Hepatocyte (in vitro differentiated cells): ENCODE measurements at places on chromosomes 2 and 18. TPM values are rescaled to one million over a fixed set of nuclear protein-coding genes. Genes with fewer than 3 reads are reported as not detected.
A peak's percentile ranks its signal among the peaks of the same experiment; 100 is the strongest.

GRCh38 chr18:23994361-23994902 lies 20.1 kb upstream of the TTC39C start:
- no peaks in the 10 kb centered on the region for H3K36me3 ChIP-seq
- H3K4me1 ChIP-seq, result peaks cover 4% of the 10 kb centered on the region
- no peaks in the 10 kb centered on the region for H3K27me3 ChIP-seq
- peak; percentile 73 for DNase-seq
- H3K4me3 ChIP-seq, result no peak overlapping the region

DNA sequence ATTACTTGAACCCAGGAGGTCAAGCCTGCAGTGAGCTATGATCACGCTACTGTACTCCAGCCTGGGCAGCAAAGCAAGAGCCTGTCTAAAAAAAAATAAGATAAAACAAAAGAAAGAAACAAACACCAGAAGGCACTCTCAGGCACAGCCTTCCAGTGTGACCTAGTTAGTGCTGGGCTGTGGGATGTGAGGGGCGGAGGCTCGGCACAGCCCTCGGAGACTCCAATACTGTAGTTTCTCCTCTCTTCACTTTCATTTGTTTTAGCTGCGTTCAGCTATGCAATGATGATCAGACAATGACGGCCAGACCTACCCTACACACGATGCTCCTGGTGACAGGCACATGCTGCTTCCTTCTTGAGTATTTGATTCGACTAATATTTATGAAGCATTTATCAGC lies 127.7 kb downstream of the SOCS6 start:
- H3K36me3 ChIP-seq, result no peaks in the 10 kb centered on the region
- H3K4me3 ChIP-seq, result no peak overlapping the region
- peaks cover 16% of the 10 kb centered on the region for H3K4me1 ChIP-seq
- H3K27ac ChIP-seq, result no peak overlapping the region
- no peak for DNase-seq
- no peaks in the 10 kb centered on the region for H3K27me3 ChIP-seq

GRCh38 chr2:234411793-234412192 lies 85.1 kb downstream of the ARL4C start:
- H3K4me3 ChIP-seq, result no peak overlapping the region
- H3K36me3 ChIP-seq, result no peaks in the 10 kb centered on the region
- H3K4me1 ChIP-seq, result no peaks in the 10 kb centered on the region
- DNase-seq, result no peak

GRCh38 chr2:101120124-101120996 lies 30.8 kb downstream of the TBC1D8 start:
- no peaks in the 10 kb centered on the region for H3K36me3 ChIP-seq
- H3K4me3 ChIP-seq, result no peak overlapping the region
- DNase-seq, result peak; percentile 83
- H3K4me1 ChIP-seq, result peaks cover 35% of the 10 kb centered on the region
- H3K27ac ChIP-seq, result peak overlapping the region; percentile 79

DNA sequence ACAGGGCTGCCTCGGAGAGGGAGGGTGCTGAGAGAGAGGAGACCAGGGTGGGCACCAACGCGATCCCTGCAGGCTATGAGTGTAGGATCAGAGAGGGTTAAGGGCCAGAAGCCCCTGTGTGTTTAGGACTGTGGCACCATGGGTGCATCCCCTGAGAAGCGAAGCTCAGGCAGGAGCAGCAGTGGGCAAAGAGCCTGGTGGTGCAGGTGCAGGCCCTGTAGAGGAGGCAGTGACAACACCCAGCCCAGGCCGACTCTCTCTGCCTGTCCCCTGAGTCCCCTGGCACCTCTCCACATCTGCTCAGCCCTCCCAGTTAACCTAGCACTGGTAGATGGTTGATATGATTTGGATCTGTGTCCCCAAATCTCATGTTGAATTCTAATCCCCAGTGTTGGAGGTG lies 139.8 kb downstream of the RNF152 start:
- H3K4me3 ChIP-seq, result no peak overlapping the region
- DNase-seq, result no peak
- H3K27me3 ChIP-seq, result no peaks in the 10 kb centered on the region
- H3K27ac ChIP-seq, result no peak overlapping the region

DNA sequence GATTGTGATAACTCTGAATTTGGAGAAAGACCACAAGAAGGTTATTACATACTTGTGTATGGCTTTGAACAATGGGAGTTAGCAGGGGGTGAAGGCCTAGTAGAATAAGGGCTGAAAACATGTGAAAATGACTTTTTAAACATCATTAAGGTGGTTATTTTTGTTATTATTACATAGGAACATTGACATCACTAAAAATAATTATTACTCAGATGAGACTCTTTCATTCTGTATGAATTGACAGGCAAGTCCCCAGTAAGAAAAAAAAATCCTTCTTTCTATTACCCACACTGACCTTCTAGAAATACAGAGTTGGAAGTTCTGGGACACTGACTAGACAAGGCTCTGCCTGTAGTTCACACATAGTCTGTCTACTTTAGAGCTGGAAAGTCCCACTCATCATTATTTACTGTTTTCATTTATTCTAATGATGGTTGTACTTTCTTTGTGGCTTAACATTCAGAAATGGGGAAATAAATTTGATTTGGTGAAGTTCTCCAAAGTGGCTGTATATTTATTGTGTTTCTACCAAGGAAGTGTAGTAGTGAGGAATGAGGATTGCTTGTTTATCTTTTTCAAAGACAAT lies 219.6 kb upstream of the EPAS1 start:
- no peak for DNase-seq
- no peaks in the 10 kb centered on the region for H3K27me3 ChIP-seq
- H3K27ac ChIP-seq, result no peak overlapping the region

DNA sequence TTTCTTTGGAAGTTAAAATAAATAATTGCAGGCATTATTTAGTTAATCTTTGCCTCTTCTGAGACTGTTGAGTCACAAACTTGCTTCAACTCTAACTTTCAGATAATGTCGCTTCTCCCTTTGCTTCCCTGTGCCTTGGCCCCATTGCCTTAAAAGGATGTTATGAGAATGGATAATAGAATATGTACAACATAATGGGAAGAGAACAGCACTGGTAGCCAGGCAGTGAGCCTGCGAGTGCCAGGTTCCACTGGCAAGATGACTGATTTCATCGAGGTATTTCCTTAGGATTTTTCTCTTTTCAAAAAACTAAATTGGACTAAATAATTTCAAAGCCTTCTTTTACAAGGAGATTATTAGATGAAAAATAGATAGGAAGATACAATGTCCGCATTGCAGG lies 420.9 kb downstream of the TGIF1 start:
- no peak overlapping the region for H3K4me3 ChIP-seq
- no peaks in the 10 kb centered on the region for H3K27me3 ChIP-seq
- H3K27ac ChIP-seq, result no peak overlapping the region

DNA sequence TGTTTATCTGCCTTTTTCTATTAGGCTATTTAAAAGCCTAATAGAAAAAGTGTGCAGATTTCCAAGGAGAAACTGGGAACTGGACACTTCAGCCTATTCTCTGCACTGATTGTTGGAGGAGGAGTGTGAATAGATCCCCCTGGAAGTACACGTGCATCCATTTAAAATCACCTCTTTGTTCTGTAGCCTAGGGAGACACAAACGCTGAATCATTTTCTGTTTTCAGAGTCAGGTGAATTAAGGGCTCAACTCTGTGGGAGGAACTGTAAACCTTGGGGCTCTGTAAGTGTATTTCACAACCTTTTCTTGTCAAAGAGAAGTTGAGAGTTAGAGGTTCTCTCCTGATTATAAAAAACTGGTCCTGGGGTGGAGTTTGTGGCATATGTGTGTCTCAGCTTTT lies 159.7 kb downstream of the SPAG16 start:
- peak; percentile 10 for DNase-seq
- H3K4me3 ChIP-seq, result no peak overlapping the region
- peaks cover 4% of the 10 kb centered on the region for H3K4me1 ChIP-seq
- no peaks in the 10 kb centered on the region for H3K27me3 ChIP-seq
- H3K27ac ChIP-seq, result peak overlapping the region; percentile 0

DNA sequence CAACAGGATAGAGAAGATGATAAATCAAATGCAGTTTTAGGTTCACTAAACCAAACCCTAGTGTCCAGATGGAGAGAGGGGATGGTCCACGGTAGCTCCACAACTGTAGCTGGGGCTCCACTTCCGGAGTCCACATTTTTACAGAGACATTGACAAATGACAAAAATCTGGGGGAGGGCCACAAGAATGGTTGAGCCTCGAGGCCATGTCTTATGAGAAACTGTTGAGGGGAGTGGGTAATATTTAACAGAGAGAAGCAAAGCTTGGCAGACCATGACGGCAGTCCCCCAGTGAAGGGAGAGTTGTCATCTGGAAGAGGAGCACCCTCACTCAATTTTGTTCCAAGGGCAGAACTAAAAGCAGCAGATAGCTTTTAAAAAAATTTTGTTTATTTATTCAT lies 17.6 kb upstream of the EPHA4 start:
- H3K4me3 ChIP-seq, result no peak overlapping the region
- H3K27me3 ChIP-seq, result peaks cover 8% of the 10 kb centered on the region
- no peak overlapping the region for H3K27ac ChIP-seq

GRCh38 chr18:50189160-50189559 lies 5.8 kb downstream of the MYO5B start:
- no peaks in the 10 kb centered on the region for H3K4me1 ChIP-seq
- no peak overlapping the region for H3K4me3 ChIP-seq

GRCh38 chr2:220143336-220143735 lies 515.9 kb downstream of the SLC4A3 start:
- no peak overlapping the region for H3K4me3 ChIP-seq
- peak overlapping the region; percentile 55 for H3K27ac ChIP-seq
- DNase-seq, result peak; percentile 35
- H3K27me3 ChIP-seq, result no peaks in the 10 kb centered on the region
- no peaks in the 10 kb centered on the region for H3K4me1 ChIP-seq

Gene STON1
- 21.6 and 22.0 TPM in 2 replicates for total RNA-seq

Gene LBH
- 75.9 and 98.3 TPM in 2 replicates for total RNA-seq

Gene TDRD15
- 0.07 and 0.08 TPM in 2 replicates for total RNA-seq

Gene SYT4
- 1.7 TPM in 2 replicates for total RNA-seq

Gene MAPRE2
- total RNA-seq, result 27.6 and 28.2 TPM in 2 replicates

Gene C1QL2
- total RNA-seq, result 3.7 and 4.9 TPM in 2 replicates
